ENCODE measurements at places on chromosomes 1 and 21. TPM values are rescaled to one million over a fixed set of nuclear protein-coding genes. Genes with fewer than 3 reads are reported as not detected.

GRCh38 chr1:212536586-212536985, 72.0 kb upstream of the ATF3 start:
- ATAC-seq, result no peak

DNA sequence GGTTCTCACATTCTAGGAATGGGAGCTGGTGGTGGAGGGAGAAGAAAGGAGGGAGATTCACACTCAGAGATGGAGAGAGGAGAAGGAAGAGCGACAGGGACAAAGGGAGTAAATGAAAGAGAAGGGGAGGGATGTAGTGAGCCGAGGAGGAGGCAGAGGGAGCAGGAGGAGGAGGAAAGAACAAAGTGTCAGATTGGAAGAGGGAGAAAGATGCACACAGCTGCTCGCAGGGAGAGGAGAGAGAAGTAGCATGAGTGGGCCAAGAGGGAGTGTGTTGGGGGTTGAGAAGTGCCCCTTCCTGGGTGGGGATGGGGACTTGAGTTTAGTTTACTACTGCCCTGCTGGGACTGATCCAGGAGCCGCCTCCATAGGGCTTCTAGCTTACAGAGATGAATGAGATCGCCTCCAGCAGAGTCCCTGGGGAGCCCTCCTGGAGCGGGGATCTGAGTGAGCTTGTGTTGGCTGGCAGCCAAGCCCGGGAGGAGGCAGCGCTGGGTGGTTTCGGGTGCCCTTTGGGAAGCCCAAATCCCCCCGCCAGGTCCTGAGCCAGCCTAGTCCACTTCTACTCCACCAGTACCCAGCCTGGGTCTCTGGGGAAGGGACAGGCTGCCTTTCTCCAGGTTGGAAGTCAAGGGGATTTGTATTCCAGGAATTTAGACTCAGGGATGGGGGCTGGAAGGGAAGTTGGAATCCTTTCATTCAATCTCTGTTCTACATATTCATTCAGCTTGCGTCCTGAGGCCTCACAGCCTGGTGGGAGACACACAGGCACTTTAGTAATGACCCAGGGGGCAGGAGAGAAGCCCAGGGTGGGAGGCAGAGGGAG, 20.9 kb downstream of the PTPRU start:
- ATAC-seq, result no peak

- no peak for ATAC-seq
These were observed 134.7 kb downstream of the DMRTB1 start for GRCh38 chr1:53593758-53594380.

GRCh38 chr21:45768740-45769048, 125.2 kb downstream of the PCBP3 start:
- ATAC-seq, result peak; percentile 26

OPTC gene
- not detected for total RNA-seq

- peak; percentile 51 for ATAC-seq
These were observed 4.6 kb downstream of the GPATCH2 start for GRCh38 chr1:217626321-217626720.

DNA sequence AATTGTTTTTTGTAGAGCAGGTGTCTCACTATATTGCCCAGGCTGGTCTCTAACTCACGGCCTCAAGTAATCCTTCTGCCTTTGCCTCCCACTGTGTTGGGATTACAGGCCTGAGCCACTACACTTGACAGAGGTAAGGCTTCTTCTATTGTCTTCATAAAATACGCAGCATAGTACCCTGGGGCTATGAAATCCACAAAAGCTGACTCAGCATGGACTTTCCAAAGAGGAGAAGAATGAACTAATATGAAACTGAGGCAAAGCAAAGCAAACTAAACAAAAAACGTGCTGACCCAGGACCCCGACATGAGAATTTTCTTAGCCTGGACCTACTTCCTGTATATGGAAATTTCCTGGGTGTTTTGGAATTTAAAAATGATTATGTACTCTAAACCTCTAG, 18.5 kb upstream of the ATP13A2 start:
- ATAC-seq, result no peak

RSPH1 gene
- 0.24 TPM for total RNA-seq

SYT11 gene
- 0.76 TPM for total RNA-seq

GRCh38 chr1:67524143-67525052, 94.2 kb upstream of the SERBP1 start:
- ATAC-seq, result peak; percentile 90

VWA5B1 gene
- not detected for total RNA-seq

PADI6 gene
- total RNA-seq, result not detected

DNA sequence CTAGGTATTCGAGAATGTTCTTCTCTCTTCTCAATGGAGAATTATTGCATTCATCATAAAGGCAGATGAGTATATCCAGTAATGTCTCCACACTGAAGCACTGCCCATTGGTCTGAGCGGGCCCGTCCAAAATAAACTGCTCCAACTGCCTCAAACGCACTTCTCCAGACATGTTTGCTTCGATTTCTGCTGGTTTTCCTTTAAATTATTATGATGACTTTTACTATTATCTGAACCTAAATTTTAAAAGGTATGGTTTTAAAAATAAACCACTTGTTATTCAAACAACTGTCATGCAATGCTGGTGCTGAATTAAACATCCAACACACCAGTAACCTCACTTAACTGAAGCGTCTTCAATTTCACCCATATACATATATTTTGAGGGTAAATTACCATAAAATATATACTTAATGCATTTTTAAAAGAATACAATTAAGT, 1.3 kb downstream of the CDC42BPA start:
- no peak for ATAC-seq

DNA sequence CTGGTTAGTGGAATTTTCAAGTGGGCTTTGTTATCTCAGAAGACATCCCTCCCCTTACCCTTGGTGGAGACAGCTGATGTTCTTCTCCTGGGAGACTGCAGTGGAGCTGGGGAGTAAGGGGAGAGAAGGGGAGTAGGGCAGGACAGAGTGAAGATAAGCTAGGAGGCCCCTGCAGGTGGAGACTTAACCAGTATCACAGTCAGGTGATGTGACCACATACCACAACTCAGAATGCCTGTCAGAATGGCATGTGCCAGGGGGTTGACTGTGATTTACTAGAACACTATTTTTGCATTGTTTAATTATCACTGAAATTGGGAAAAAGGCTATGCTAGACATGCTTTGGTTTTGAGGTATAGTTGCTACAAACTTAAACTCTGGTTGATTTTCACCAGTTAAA, 124.6 kb downstream of the NRDC start:
- no peak for ATAC-seq

DNA sequence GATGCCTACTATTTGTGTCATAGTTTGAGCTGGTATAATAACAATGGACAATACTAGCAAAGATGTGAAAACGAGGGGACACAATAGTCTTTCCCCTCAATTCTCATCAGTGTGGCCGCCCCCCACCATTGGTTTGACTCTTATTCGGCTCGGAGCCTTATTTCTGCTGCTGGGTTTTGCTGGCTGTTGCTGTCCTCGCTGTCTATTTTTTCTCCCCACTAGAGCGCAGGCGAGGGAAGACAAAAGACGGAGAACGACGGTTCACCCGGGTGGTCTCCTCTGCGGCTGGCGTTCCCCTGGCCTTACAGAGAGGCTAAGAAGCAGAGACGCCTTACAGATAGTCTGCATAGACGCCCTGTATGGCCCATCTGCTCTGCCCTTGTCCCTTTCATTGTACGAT, 19.4 kb downstream of the CLIC6 start:
- ATAC-seq, result no peak

DNA sequence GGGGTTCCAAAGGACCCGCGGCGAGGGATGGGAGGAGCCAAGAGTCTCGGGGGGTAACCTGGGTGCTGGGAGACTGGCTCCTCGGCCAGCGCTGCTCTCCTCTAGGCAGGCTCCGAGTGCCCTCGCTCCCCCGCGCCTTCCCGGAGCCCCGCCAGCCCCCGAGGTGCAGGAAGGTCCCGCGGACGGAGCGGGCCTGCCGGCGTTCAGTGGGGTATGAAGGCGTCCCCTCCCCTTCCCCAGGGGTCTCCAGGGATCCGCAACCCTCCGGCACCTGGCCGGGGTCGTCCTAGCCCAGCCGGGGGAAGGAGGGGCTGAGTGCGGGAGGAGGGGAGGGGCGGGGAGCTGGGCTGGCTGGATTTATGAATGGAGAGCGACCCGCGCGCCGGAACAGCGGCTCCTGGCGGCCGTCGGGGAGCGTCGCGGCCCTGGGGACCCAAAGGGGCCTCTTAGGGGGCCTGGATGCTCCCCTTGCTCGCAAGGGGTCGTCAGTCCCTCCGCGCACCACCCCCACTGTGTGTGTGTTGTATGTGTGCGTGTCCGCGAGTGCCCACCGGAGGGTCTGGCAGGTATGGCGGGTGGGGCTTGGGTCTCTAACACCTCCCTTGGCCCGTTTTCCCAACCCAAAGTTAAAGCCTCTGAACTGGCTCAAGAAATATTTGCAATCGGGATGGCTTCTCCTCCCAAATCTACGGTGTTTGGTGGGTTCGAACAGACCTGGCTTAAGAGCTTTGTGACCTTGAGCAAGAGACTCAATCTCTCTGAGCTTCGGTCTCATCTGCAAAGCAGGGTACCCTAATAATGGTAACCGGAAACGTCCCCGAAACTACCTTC, 642 bp downstream of the HCRTR1 start:
- ATAC-seq, result peak; percentile 17

DNA sequence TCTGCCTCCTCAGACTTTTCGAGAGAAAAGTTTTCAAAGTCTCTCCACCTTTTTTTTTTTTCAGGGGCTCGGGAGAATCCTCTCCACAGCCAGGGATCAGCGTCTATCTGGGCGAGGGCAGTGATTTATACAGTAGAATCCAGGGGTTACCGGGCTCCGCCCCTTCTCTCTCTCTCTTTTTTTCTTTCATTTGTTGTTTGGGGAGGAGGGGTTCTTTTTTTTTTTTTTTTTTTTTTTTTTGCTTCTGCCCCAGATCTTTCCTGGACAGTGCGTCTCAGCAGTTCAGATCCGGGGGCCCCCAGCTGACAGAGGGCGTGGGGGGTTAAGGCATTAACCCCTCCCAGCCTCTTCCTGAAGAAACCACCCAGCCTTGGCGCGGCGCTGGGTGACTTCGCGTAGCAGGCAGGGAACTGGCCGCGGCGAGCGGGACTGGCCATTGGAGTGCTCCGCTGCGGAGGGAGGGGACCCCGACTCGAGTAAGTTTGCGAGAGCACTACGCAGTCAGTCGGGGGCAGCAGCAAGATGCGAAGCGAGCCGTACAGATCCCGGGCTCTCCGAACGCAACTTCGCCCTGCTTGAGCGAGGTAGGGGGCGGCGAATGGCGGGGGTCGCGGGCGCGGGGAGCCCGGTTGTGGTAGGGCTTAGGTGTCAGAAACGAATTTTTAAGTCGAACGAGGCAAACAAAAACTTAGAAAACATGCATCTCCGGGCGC, at the start of gene S1PR1:
S1PR1 (plus strand) TSS at position 504 of the 713 bp plus-strand sequence. CDS start 1,966 bp downstream, outside the sequence.
- ATAC-seq, result peak; percentile 53

ATP1A2 gene
- 0.80 TPM for total RNA-seq

GRCh38 chr1:234728740-234729139, 118.8 kb upstream of the IRF2BP2 start:
- no peak for ATAC-seq

RGS1 gene
- 1.7 TPM for total RNA-seq

CDC20 gene
- total RNA-seq, result 76.2 TPM

DNA sequence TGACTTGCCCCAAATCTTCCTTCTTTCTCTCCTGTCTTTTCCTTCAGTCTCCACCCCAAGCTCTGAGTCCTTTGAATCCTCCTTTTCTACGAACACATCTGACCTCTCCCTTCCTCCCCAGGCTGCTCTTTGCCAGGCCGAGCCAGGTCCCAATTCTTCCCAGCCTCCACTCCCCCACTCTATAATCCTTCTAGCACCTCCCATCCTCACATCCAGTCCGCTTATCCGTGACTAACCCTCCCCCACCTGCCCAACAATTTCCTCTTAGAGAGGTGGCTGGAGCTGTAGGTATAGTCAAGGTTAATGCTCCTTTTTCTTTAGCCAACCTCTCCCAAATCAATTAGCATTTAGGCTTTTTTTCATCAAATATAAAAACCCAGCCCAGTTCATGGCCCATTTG, 9.5 kb upstream of the HPDL start:
- no peak for ATAC-seq

DNA sequence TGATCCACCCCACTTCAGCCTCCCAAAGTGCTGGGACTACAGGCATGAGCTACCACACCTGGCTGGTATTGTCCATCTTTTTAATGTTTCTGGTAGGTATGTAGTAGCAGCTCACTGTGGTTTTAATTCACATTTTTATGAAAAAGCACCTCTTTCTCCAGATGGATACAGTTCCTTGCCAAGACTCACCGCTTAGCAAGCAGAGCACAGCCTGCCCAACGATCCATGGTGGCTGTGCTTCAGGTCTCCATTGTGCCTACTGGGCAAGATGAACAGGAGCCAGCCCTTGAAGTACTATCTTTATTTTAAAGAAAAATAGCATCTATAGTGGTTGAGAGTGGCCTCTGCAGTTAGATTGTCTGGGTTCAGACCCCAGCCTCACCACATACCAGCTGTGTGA, 37.6 kb upstream of the GRHL3 start:
- ATAC-seq, result no peak

- peak; percentile 86 for ATAC-seq
These were observed 117.0 kb downstream of the CD247 start for GRCh38 chr1:167401260-167401873.

- no peak for ATAC-seq
These were observed 49.5 kb upstream of the KCNK2 start for GRCh38 chr1:215032911-215033526.

PIGM gene
- 3.3 TPM for total RNA-seq

GRCh38 chr1:165632491-165632890, 1.5 kb downstream of the MGST3 start:
- no peak for ATAC-seq

IL19 gene
- 5.5 TPM for total RNA-seq

- ATAC-seq, result no peak
These were observed 5.2 kb downstream of the IFI6 start for GRCh38 chr1:27666791-27667254.

- ATAC-seq, result no peak
These were observed 1.1 kb downstream of the TBX19 start for GRCh38 chr1:168281603-168282325.

SPSB1 gene
- total RNA-seq, result 15.5 TPM

DNA sequence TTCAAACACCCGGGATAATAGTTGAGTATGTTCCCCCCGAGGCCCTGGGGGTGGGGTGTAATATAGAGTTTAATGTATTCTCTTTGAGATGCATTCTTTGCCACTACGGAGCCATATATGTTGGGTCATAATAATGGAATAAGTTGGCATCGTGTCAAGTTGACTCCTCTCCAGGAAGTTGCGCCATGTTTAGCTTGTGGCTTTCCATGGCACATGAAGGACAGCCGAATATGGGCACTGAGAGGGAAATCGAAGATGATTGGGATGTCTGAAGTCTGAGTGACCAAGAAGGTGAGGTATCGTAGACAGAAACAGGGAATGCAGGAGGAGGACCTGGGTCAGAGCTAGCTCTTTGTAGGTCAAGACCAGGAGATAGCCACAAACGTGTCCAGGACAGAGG, 92.6 kb downstream of the PAX7 start:
- no peak for ATAC-seq

GRCh38 chr1:71657891-71658679, 577.2 kb upstream of the ZRANB2 start:
- ATAC-seq, result no peak

GRCh38 chr1:154326546-154327465, 1.5 kb downstream of the ATP8B2 start:
- peak; percentile 61 for ATAC-seq

JAM2 gene
- total RNA-seq, result 4.3 TPM

SH3BGR gene
- total RNA-seq, result 1.2 TPM

GRCh38 chr1:182280504-182280900, 111.1 kb downstream of the GLUL start:
- no peak for ATAC-seq

- peak; percentile 33 for ATAC-seq
These were observed 22.9 kb upstream of the DISC1 start for GRCh38 chr1:231603598-231604275.
